ENCODE measurements at places on chromosomes 6 and 20.

DNA sequence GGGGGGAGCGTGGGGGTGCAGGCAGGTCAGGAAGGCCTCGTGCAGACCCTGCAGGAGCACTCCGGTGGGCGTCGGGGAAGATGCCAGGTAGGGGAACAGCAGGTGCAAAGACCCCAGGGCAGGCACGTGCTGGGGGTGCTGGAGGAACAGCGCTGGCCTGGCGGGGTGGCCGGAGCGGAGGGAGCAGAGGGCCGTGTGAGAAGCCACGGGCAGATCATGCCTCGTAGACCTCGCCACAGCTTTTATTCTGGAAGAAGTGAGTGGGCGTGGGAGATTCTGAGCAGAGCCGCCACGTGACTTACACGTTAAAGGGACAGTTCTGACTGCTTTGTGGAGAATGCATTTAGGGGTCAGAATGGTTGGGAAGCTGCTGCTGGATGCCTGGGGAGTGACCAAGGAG is 9.3 kb downstream of the NTSR1 start:
- DNase-seq: no peak

- DNase-seq: no peak
These were observed 5.6 kb downstream of the FOXC1 start for GRCh38 chr6:1615151-1615852.

DNA sequence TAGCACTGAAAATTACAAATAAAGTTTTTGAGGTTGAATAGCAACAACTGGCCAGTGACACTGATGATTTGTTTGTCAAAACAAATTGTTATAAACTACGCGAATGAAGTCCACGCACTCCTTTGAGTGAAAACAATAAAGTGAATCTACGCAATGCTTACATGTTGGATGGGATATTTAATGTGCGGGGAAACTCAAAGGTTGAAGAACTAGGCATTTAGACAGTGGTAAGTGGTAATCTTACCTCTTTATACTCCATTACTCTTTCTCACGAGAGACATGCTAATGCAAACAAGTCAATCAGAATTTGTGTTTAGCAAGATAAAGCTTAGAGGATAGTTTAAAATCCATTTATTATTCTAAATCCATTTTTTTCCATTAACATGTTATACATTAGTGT is 606.4 kb downstream of the KHDRBS2 start:
- DNase-seq: no peak

DNA sequence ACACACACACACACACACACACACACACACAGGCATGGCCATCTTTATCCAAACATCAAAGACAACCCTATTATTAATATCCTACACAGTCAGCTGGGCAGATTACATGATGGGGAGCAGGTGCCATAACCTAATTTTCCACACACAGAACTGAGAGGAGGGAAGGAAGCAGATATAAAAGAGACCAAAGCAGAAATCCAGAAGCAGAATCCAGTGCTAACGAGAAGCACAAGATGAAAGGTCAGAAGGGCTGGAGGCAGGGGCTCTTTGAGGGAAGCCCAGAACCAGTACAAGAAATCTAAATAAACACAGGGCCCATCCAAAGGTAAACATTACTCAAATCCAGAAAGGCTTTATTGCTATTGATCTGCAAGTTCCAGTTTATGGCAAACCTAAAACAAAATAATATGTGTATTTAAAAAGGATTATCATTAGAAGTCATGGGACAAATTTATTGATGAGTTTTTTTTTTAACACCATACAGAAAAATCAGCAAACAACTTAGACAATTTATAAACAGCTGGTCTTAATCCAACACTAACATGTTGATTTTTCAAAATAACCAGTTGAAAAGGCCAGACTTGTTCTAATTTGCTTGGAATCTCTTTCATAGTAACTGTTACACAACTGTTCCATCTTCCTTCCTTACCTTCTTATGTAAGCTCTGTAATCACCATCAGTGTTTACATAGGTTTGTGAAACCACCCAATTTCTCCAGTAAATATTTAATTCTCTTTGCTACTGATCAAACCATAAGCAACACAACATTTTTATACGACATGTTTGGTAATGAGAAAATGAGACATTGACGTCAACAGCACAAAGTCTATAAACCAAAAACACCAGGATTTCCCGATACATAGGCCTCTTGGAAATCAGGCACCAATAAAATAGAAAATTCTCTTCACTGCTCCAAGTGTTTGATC is 34.2 kb downstream of the SLC23A2 start:
- no peak for DNase-seq

Measured in GM12891 (cell line).